ENCODE measurements at places on chromosomes 4 and X.

DNA sequence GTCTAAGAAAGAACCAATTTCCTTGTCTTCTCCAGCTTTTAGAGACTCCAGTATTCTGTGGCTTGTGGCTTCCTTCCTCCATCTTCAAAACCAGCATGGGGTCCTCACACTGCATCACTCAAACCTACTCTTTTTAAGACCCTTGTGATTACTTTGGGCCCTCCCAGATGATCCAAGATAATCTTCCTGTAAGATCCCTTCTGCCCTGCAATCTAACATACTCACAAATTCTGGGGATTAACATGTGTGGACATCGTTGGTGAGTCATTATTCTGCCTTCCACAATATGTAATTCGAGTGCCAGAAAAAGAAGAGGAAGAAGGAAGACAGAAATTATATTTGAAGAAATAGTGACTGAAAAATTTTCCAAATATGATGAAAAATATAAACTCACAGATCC is 47.9 kb downstream of the BEND4 start:
- DNase-seq: no peak

DNA sequence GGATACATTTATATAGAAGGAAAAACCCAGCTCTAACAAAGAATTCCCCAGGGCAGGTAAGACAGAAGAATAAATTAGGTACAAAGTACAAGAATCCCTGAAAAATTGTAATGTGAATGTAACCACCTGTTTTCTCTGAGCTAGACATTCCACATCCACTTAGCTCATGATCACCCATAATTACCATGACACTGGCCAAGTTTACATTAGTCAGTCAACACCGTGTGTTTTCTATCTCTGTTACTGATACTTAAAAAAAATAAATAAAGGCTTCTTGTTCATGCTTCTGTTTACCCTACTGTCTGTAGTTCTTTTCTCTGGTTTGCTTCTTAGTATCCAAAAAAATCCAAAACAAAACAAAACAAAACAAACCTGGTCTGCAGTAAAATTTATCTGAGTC is 66.0 kb downstream of the CBLL2 start:
- DNase-seq: peak; percentile 8

DNA sequence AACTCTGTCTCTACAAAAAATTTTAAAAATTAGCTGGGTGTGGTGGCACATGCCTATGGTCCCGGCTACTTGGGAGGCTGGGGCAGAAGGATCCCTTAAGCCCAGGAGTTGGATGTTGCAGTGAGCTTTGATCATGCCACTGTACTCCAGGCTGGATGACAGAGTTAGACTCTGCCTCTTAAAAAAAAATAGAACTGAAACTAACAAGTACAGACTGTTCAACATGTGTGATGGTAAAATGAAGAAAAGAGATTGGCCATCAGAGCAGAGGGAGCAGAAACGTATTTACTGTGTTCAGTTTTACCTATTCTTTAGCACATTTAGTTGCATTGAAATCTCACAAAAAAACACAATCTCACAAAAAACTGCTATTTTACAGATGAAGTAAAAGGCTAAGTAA is 77.9 kb upstream of the NAP1L5 start:
- no peak for DNase-seq

DNA sequence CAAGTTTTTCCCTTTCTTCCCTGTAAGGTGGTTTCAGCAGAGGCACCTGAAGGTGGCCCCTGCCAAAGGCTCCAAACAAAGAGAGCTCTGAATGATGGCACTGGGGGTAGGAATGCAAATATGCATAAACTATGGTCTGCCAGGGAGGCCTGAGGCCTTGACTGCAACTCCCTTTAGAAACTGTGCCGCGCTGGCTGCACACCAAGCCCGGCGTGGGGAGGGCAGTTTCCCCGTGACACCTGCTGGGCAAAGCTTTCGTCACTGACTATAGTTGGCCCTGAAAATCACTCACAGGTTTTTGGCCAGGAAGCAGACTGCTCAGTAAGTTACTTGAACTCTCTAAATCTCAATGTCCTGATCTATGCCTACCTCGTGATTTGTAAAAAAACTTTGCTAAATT is 97.8 kb upstream of the ATOH1 start:
- no peak for DNase-seq

DNA sequence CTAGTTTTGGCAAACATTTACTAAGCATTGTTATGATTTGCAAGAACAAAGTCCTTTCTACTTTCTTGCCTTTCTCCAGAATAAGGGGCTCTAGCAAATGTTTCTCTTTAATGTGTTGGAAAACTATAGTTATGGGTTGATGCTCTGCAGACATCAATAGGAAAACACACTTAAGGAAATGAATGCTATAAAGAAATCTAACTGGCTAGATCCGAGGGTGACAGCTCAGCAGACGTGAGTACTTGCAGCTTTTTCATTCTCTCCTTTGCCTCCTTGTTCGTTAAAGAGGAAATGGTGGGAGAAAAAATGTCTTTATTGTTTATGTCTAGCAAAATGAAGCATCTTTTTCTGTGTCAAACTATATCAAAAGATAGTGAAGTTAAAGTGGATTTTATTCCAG is 6.3 kb downstream of the GUCY1B1 start:
- no peak for DNase-seq

- peak; percentile 98 for DNase-seq
Measured at GRCh38 chr4:1628892-1629698, 55.0 kb downstream of the FAM53A start.

GRCh38 chr4:53633608-53634007 is 42.3 kb upstream of the LNX1 start:
- no peak for DNase-seq

- DNase-seq: no peak
Measured at GRCh38 chrX:71992711-71993110, 82.1 kb downstream of the NHSL2 start.

GRCh38 chrX:120262859-120263708 is 12.5 kb downstream of the ZBTB33 start:
- DNase-seq: no peak

- DNase-seq: no peak
Measured at GRCh38 chr4:174388461-174389145, 104.9 kb downstream of the CEP44 start.

DNA sequence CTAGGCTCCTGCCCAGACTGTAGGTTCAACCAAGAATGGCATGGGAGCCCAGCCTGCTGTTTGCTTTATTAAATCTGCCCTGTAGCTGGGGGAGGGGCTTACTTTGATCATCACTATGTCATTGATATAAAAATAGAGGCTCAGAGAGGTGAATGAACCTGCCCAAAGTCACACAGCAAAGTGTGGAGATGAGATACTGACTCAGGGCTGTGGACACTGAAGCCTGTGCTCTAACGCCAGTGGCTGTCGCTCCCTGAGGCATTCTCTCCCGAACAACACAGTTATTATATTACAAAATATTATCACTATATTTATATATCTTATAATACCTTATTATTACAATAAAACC is 3.5 kb downstream of the MSANTD1 start:
- no peak for DNase-seq

DNA sequence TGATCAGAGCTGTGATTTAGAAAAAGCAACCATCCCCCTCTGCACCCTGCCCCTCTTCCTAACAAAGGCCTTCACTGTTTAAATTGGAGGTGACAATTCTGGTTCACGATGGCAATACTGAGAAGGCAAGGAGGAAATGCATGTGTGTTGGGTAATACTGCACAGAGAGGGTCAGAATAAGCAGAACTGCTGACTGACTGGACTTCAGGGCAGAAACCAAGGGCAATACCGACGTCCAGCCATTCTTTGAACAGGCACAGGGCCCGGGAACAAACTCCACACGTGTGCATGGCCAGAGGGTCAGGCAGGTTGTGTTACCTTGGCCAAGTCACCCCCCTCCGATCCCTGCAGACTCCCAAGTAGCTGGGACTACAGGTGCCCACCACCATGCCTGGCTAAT is 6.0 kb downstream of the ACSL1 start:
- no peak for DNase-seq

DNA sequence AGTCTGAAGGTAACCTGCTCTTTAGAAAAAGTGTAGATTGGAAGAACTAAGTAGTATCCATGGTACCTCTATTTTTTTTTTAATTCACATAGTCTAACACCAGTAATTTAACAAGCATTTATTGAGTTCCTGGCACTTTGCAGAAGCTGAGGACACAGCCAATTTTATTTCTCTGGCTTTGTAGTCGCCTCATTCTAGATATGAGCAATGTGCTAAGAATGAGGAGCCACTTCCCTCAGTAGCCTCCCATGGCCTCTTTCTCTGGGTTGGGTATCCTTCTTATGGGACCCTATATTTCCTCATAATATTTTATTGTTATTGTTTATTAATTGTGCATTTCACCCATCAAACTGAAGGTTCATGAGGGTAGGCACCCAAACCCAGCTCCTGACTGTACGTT is 67.6 kb downstream of the ENPEP start:
- no peak for DNase-seq
